ENCODE measurements at places on chromosomes 1 and 21.

GRCh38 chr1:32818804-32819541, 1.5 kb downstream of the S100PBP start:
- peak; percentile 32 for DNase-seq

GRCh38 chr21:42567861-42568260, 54.2 kb downstream of the SLC37A1 start:
- DNase-seq, result no peak

- DNase-seq, result no peak
Observed at GRCh38 chr1:8457760-8458381, 140.0 kb downstream of the SLC45A1 start.

DNA sequence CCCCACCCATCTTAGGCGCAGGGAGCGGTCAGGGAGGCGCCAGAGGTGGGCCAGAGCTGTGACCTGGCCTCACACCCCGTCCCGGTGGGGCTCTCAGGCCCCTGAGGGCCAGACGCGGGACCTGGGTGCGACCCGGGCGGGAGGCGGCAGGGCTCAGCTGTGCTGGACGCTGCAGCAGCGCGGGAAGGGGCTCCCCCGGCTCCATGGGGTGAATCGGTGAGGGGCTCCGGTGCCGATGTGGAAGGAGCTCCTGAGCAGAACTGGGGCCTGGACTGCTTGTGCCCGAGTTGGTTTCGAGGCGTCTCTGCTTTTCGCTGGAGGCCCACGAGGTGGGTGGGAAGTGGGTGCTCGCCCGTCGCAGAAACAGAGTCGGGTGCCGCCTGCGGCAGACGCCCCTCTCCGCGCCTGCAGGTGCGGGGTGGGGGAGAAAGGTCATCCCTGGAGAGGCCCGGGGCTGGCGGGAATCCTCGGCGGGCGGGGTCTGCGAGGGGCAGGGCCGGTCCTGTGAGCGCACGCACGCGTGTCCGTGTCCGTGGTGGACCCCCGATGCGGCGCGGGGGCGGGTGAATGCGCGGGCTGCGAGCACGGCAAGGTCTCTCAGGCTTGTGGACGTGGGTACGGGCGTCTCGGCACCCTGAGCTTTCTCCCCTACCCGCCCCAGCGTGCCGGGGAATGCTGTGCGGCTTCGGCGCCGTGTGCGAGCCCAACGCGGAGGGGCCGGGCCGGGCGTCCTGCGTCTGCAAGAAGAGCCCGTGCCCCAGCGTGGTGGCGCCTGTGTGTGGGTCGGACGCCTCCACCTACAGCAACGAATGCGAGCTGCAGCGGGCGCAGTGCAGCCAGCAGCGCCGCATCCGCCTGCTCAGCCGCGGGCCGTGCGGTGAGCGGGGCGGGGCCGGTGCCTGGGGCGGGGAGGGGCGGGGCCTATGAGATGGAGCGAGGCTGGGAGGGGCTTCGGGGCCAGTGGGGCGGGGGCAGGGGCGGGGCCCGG, 20.4 kb downstream of the AGRN start:
- peak; percentile 88 for DNase-seq

- no peak for DNase-seq
Observed at GRCh38 chr1:18945401-18945849, 11.1 kb downstream of the IFFO2 start.

GRCh38 chr1:231806623-231807495, 180.3 kb downstream of the DISC1 start:
- peak; percentile 35 for DNase-seq

- DNase-seq, result no peak
Observed at GRCh38 chr1:81443288-81443687, 357.4 kb upstream of the ADGRL2 start.

- peak; percentile 61 for DNase-seq
Observed at GRCh38 chr1:226738995-226739695, at the start of gene ITPKB. Gene ITPKB, minus strand, starts transcription at chr1:226739282. Its CDS starts 1,824 bp downstream, at chr1:226737458.

GRCh38 chr21:32070676-32071330, 198.0 kb downstream of the HUNK start:
- DNase-seq, result no peak

- DNase-seq, result no peak
Observed at GRCh38 chr21:40165773-40166070, 298.5 kb downstream of the PCP4 start.

- DNase-seq, result no peak
Observed at GRCh38 chr1:205162301-205162700, 40.5 kb upstream of the RBBP5 start.

DNA sequence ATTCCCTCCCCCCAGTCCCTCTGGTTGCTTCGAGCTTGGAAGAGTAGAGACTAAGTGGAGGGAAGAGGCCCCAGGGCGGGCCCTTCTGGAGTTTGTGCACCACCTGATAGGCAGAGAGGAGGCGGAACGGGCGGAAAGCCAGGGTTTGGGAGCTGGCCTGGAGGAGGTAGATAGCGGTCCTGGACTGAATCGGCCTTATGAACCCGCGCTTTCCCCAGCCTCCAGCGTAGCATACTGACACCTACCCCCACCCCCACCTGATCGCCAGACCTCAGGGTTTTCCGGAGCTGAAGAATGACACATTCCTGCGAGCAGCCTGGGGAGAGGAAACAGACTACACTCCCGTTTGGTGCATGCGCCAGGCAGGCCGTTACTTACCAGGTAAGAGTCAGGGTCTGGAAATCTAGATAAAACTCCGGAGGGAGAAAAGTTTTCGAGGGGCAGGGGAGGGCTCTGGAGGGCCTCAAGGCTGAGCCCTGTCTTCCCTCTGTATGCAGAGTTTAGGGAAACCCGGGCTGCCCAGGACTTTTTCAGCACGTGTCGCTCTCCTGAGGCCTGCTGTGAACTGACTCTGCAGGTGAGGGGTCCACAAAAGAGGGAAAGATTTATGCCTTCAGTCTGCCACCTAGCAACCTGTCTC, 705 bp downstream of the UROD start:
- peak; percentile 25 for DNase-seq

DNA sequence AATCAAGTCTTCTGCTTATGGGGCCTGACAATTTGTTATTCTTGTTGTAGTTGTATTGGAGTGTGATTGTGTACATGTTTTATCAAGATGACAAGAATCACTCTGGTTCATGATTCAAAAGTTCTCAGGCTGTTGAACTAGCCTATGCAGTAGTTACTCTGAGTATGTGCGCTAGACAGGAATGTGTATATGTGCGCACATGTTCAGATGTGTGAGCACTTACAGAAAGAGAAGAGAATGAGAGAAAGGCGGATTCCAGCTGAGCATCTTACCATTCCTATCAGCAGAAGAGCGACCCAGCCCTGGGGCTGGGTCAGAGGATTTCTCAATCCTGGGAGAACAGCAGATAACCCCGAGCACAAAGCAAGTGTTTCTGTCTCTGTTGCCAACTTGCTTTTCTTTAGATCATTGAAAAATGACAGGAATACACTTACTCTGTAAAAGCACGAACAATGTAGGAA, 110.8 kb upstream of the HOOK1 start:
- DNase-seq, result no peak

- DNase-seq, result no peak
Observed at GRCh38 chr1:2975466-2976179, 45.6 kb upstream of the ACTRT2 start.

GRCh38 chr1:48254254-48254653, 31.7 kb downstream of the SLC5A9 start:
- no peak for DNase-seq
